ENCODE measurements at places on chromosomes 11 and 22.

GRCh38 chr11:28223577-28223976, 115.4 kb downstream of the METTL15 start:
- no peak for DNase-seq

DNA sequence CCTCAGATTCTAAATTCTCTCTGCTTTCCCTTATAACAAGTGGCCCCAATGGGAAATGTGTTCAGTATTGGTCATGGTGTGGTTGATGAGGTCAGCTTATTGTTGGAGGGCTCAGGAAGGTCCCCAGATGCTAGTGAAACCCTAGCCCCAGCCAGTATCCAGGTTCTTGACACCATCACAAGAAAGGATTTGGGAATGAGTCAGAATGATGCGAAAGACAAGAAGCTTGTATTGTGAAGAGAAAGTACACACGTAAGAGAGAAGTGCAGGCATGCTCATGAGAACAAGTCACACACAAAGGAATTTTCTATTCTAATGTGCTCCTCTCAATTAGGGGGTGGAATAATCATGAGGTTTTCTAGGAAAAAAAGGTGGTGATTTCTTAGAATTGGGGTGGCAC, 34.9 kb upstream of the TRPC6 start:
- no peak for DNase-seq

- no peak for DNase-seq
Observed at GRCh38 chr11:106216281-106216680, 138.8 kb downstream of the AASDHPPT start.

GRCh38 chr22:48896766-48897644, 930.7 kb downstream of the BRD1 start:
- no peak for DNase-seq

- DNase-seq, result no peak
Observed at GRCh38 chr11:68463714-68464113, 3.2 kb downstream of the PPP6R3 start.

- DNase-seq, result no peak
Observed at GRCh38 chr11:60121264-60121663, 32.8 kb downstream of the MS4A2 start.

GRCh38 chr22:45472426-45472825, 30.3 kb upstream of the FBLN1 start:
- DNase-seq, result no peak

DNA sequence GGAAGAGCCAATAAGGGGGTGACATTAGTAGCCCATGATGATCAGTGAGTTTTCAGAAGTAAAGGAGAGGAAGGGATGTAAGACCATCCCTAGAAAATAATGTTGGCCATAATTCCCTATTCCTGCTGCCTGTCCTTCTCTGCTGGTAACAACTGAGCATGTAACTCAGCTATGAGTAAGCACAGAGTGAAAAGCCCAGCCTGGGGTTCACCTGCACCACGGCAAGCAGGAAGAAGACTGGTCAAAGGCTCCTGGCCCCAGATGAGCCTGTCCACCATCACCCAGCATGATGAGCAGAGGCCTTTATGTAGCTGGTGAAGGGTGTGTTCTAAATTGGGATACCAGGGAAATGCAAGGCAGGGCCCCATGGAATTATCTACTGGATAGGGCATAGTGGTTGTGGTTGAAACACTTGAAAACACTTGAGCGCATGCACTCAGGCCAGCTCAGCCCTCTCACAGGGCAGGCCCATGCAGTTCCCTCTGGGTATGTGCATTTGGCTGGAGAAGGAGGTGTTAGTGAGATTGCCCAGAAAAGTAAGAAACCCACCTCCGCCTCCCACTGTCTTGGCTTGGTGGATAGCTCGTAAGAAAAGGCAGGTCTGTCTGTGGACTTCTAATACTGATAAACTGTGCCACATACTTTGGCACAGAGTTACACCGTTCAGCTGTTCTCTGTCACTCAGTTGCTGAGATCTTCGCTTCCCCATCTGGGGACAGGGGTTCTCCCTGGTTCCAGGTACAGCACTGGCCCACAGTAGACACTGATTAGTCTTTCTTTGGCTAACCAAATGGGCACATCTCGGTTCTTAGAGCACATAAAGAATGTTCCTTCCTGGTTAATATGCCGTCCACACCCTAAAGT, 86.8 kb downstream of the AMOTL1 start:
- DNase-seq, result no peak

GRCh38 chr22:37301144-37301830, 19.0 kb downstream of the CYTH4 start:
- DNase-seq, result no peak

DNA sequence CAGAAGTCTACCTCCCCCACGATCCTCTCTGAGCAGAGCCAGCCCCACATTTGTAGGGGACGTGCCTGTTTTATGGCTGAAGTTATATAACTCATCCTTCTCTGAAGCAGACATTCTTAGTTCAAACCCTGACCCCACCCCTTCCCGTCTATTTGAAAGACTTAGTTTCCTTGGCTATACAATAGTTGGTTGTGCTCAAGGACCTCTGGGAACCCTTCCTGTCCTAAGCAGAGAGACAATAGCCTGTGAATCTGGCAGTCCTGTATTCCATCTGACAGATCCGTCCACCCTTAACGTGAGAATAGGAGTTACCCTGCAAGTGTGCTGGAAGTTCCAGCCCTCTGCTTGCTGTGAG, 75.2 kb downstream of the MN1 start:
- DNase-seq, result no peak

Data from C1 segment of cervical spinal cord (tissue), 14 donors.